ENCODE measurements at places on chromosomes 7 and 10.

GRCh38 chr10:47016564-47016963 is 105.3 kb downstream of the PTPN20 start:
- no peak for DNase-seq

DNA sequence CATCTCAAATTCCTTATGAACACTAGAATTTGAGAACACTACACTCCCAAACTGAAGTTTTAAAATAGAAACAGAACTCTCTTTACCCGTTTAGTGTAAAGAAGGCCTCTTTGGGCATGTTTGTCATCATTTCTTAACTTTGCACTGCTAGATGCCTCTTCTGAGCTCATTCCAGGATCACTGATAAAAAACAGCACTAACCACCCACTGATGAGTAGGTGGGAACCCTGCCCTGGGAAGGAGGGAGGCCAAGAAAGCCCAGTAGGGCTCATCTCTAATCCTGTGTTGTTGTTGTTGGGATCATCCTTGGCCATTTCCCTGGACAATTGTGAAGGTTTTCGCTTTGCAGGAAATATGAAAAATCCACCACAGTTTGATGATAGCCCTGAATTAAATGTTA is 68.2 kb downstream of the CUBN start:
- no peak for DNase-seq

- no peak for DNase-seq
Observed at GRCh38 chr7:1053002-1053411, 8.7 kb downstream of the GPR146 start.

DNA sequence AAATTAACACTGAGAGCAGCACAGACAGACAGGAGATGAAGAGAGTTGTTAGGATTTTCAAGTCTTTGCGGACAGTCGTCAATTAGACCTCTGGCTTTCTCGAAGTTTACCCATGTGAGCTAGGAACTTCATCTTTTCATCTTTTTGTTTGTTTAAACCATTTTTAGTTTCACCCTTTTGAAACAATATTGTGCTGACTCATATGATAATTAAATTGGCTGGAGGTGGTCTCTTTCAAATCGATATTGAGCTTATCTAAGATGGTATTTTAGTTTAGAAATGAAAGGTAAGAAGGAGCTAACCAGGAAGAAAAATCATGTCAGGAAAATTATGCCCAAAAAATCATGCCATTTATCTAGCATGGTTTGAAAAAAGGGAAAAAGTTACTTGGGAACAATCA is 415.8 kb upstream of the SEMA3A start:
- no peak for DNase-seq

DNA sequence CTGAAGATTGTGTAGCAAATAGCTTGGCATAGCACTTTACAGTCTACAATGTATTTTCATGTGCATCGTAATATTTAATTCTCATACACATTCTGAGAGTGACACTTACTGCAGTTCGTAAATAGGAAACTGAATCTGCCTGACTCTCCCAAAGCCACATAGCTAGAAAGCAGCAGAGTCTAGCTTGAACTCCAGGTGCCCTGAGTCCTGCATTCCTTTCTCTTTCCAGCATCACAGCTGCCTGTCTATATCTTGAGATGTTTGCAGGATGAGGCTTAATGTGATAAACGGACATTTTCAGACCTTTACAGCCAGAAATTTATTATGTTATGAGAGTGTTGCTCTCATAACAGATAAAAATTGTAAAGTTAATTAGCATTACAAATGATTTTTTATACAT is 132.9 kb upstream of the PLXDC2 start:
- DNase-seq = no peak

GRCh38 chr7:23397241-23397640 is 73.0 kb downstream of the IGF2BP3 start:
- DNase-seq = no peak

DNA sequence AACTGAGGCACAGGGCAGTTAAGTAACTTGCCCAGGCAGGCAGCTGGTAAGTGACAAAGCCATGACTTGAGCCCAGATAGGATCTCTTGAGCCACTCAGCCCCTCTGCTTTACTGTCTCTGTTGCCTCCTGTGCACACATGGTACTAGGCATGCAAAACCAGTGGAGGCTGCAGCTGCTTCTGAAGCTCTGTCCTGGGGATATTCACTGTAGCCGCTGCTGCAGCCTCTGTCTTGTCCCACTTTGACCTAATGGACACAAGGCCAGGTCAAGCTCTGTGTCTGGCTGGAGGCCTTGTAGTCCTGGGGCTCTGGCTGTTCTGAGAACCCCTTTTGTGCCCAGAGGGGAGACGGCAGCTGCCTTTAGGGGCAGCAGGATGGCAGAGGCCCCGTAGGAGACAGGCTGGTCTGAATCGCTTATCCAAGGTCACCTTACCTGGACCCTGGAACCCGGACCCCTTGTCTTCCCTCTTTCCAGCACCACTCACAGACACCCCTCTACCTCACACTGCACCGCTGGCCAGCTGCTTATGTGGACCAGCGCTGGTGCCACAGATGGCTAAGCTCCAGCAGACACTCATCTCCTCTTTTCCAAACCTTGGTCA is 57.6 kb downstream of the TSPAN15 start:
- no peak for DNase-seq

- no peak for DNase-seq
Observed at GRCh38 chr7:38561166-38561565, 70.0 kb downstream of the AMPH start.

DNA sequence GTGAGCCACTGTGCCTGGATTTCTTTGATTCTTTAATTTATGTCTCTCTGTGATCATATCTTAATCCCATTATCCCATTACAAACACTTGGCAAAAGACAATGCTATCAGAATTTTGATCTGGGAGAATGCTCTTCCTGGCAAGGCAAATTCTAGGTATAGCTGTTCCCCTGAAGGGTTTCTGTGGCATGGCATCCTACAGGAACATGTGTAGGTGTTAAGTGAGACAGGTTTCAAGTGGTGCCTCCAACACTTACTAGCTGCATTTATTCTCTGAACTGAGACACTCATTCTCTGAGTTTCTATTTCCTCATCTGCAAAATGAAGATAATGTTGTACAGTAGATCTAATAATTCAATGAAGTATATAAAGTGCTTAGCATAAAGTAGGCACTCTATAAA is 87.1 kb upstream of the CTTNBP2 start:
- DNase-seq = no peak

DNA sequence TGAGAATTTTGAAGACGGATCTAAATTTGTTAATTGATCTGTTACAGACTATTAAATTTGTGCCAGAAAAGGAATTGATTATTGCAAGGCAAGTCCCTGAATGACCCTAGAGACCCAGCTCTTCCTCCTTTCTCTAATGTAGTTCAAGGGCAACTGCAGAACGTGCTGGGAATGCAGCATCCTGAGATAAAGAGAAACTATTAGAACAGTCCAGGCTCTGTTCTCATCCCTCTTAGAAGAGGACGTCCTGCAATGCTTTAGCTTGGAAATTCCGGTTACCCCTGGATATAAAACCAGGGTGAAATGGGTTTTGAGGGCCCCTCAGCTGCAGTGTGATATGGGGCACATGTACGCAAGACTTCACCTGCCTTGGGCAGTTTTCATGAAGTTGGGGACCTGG is 67.3 kb downstream of the PTN start:
- no peak for DNase-seq

DNA sequence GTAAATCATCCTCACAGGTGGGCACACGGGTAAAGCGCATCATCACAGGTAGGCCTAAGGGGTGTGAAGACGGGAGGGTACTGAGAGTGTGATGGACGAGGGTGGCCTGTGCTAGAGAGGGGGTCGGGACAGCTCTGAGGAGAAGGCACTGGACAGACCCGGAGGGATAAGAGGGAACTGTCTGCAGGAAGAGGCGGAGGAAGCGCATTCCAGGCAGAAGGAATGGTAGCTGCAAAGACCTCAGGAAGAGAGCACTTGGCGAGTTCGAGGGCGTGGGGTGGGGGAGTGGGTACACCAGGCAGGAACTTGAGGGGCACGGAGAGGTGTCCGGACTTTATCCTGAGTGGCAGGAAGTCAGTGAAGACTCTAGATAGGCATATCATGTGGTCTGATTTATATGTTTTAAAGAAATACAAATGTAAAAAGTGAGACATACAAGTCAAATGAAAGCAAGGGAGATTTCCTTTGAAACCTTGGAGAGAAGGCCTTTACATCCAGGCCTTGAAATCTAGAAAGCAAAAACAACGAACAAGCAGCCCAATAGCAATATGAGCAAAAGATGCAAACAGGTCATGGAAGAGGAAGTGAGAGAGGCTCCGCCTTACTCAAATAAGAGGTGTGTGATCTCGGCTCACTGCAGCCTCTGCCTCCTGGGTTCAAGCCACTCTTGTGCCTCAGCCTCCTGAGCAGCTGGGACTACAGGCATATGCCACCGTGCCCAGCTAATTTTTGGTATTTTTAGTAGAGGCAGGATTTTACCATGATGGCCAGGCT is 3.6 kb downstream of the LHPP start:
- no peak for DNase-seq

DNA sequence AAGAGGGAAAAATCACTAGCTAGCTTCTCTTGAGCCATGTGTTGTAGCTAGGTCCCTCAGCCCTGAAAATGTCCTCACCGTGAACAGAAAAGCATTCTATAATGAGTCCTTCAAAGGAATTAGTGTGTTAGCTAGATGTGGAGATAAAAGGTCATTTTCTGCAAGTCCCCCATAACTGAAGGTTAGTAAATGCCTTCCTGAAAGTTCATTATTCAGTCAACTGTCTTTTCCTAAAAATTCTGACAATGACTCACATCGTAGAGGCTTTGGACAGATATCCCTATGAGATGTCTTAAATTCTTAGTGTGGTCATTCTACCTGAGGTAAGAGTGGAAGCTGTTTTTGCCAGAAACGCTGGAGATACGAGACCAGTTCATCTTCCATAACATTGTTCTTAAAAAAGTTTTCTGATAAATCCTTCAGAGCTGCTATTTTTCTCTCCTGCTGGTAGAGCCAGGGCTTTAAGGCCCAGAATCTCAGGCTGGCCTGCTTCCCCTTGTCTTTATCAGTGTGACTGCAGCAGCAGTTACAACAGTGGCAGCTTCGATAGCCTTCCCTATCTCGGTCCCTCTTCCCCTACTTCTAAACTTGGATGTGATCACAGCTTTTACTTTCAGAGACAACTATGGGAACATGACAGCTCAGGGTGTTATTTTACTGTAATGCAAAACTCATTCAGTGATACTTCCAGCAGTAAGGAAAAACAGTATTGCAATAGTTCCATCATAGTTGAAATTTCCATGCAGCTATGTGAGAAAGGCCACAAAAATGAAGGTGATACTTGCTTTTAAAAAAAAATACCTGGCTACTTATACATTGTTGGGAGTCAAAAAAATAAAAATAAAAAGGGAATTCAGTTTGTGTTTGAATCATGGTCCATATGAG is 37.3 kb upstream of the PRKAR2B start:
- DNase-seq = no peak

DNA sequence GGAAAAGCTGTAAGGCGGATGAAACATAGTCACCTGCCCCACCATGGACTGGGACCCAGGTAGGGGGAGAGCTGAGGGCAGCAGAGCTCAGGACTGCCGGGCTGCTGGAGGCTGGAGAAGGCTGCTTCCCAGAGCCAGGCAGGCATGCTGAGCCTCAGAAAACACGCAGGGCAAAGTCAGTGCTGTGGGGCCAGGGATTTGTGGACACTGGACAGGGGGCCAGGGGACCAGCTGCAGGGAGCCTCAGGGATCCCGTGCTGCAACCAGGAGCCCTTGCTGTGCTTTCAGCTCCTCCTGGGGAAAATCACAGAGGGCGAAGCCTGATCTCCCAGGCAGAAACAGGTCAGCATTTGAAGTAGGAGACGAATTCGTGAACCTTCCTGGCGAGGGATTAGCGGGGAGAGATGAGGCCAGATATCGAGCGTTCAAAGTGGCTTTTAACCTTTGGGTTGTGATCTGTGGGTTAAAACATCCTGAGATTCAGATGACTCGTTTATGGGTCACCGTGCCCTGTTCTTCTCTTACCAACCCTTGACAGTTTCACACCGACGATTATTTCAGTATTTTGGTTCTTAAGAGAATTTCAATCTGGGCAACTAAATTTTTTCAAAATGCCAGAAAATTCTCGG is 85.6 kb upstream of the SHH start:
- DNase-seq = no peak

DNA sequence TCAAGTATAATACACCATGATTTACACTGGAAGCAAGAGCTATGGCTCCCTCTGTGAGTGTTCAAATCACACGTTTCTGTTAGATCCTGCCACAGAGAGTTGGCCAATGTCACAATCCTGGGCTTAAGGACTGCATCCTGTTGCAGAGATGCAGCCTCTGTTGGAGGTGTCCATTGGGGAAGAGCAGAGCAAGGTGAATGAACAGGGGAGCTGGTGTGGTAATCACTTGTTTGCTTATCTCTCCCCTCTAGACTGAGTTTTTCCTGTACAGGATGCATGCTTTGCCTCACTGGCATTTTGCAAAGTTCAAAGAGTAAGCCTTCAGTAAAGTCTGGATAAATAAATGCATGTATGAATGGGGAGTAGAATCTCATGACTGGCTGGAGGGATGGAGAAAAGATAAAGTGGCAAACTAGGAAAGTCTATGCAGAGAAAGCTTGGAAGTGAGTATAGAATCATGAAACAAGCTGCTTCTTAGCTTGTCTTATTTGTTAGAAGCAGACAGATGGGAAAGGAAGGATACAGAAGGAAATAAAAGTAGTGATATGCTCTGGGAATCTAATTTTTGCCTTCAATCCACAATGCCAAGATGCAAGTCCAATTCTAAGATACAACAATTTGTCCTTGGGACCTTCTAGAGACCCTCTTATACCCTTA is 605.9 kb downstream of the KCNMA1 start:
- no peak for DNase-seq

DNA sequence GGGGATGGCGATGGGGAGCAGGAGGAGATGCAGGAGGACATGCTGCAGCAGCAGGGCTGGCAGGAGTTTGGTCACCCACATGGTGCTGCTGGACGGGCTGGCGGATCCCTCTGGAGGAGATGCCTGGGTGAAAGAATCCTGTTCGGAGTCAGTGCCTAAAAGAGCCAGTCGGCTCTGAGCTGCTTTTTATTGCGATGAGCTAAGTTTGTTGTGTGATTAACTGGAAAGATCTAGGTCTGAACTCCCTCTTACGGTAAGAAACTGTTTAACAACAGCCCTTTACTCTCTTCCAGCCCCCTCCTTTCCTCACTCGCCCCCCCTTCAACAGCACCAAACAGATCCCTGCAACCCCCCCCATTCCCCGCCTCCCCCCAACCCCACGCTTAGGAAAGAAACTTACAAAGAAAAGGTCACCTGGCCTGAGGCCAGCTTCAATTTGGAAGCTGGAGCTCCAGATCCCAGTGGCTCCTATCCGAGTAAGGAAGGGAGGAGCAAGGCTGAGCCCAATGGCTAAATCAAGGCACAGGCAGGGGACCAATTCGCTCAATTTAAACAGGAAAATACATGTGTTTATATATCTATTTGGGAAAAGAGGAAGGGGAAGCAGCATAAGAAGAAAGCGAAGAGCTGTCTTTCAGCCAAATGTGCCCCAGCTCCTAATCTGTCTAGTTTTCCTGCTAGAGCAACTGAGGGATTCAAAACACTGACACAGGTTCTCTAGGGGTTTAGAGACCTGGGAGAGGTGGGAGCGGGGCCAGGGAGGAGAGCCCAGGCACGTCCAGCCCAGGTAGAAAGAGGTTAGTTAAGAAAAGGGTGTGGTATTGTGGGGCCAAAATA is at the start of gene HGF:
Gene HGF (minus strand): TSS at position 157 of the 837 bp plus-strand sequence. CDS start 76 bp downstream, at position 81.
- DNase-seq = no peak

- no peak for DNase-seq
Observed at GRCh38 chr10:127392351-127393235, 156.5 kb upstream of the NPS start.

GRCh38 chr10:34392641-34393170 is 422.4 kb downstream of the PARD3 start:
- no peak for DNase-seq

GRCh38 chr7:149469806-149470205 is 8.9 kb upstream of the ZNF777 start:
- DNase-seq = no peak

GRCh38 chr7:132187391-132187790 is 388.9 kb downstream of the PLXNA4 start:
- no peak for DNase-seq
